ENCODE measurements at places on chromosomes 3 and 15.

- DNase-seq, result no peak
Observed at GRCh38 chr3:184186902-184187207, 856 bp downstream of the ABCF3 start.

GRCh38 chr3:101725194-101725889, 928 bp downstream of the CEP97 start:
- DNase-seq, result no peak

GRCh38 chr15:31563001-31563400, 236.4 kb downstream of the KLF13 start:
- no peak for DNase-seq

GRCh38 chr15:78075490-78076230, 1.9 kb downstream of the TBC1D2B start:
- DNase-seq, result no peak

- DNase-seq, result no peak
Observed at GRCh38 chr3:177133860-177134815, 63.1 kb downstream of the TBL1XR1 start.

DNA sequence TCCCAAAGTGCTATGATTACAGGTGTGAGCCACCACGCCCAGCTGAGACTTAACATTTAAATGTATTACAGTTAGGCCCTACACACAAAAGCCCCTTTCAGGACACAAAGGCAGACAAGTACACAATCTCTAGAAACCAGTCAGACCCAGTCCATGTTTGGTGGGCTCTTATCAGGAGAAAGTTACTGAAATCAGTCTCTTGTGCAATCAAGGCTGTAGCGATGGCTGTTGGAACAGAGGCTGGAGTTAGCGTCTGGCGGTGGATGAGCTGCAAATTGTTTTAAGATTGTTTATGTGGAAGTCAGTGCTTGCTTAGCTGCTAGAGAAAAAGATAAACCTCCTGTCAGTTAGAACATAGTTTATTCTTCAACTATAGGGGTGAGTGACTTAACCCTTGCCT, 89.5 kb upstream of the SNRPN start:
- no peak for DNase-seq

- no peak for DNase-seq
Observed at GRCh38 chr3:197728487-197728886, 8.2 kb downstream of the RUBCN start.

- no peak for DNase-seq
Observed at GRCh38 chr3:66904336-66904735, 93.8 kb upstream of the KBTBD8 start.

DNA sequence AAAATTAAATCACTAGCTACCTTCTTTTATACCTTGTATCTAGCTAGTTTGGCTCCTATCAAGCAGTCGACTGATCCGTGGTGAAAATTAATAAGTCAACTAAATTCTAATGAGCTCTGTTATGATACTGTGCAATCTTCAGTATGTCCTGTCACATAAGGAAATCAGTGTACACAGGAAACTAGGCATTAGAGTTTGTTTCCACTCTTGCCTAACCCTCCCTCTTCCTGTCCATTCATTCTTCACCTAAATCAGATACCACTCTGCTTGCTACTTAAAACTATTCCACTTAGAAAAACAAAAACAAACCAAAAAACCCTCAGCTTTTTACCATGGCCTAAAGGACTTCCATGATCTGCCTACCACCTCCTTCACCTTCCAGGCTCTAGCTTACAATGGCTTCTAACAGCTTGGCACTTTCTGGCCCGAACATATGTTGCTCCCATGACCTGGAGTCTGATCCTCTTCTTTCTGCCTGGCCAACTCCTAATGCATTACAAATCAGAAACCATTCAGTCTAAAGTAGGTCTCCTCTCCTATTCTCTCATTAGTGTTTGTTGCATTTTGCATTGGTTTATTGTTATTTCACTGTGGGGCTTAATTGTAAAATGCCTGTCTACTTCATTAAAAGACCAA, 7.9 kb downstream of the RFC4 start:
- DNase-seq, result peak; percentile 26

DNA sequence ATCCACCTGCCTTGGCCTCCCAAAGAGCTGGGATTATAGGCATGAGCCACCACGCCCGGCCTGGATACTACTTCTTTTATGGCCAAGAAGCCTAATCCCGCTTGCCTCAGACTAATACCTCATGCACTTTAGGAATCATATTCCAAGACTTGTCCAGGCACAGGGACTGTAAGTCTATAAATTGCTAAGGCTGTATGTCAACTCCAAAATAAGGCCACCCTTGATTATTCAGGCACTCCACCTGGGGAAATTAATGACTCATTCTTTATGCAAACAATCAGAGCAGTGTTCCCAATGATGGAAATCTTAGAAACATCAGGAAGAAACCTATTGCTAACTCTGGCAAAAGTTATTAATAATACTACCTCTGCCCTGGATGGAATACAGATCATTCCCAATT, 98.4 kb downstream of the ERC2 start:
- DNase-seq, result no peak

DNA sequence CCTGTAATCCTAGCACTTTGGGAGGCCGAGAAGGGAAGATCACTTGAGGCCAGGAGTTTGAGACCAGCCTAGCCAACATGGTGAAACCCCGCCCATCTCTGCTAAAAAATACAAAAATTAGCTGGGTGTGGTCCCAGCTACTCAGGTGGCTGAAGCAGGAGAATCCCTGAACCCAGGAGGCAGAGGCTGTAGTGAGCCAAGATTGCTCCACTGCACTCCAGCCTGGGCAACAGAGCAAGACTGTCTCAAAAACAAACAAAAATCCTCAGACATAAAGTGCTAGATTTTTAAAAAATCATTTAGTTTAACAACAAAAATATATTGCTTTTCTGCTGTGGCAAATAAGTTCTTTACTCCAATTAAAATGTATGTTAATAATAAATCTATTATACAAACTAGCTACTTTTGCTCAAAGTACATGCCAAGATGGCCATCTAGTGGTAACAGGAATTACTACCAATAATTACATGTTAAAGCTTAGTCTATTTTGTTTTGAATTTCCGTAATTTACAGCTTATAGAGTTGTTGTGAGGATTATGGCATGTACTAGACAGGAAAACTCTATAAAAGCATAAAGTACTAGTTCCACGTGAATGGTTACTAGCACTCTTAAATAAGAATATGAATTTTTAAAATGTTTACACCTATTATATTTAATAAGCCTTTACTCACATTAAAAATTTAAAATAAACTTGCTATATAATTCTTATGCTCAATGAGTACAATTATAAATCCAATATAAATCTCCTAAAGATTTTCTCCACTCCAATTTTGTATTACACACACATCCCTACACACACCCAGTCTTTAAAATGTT, 39.0 kb downstream of the GABPB1 start:
- peak; percentile 63 for DNase-seq

GRCh38 chr3:184500344-184500923, 61.2 kb upstream of the EPHB3 start:
- DNase-seq, result no peak

DNA sequence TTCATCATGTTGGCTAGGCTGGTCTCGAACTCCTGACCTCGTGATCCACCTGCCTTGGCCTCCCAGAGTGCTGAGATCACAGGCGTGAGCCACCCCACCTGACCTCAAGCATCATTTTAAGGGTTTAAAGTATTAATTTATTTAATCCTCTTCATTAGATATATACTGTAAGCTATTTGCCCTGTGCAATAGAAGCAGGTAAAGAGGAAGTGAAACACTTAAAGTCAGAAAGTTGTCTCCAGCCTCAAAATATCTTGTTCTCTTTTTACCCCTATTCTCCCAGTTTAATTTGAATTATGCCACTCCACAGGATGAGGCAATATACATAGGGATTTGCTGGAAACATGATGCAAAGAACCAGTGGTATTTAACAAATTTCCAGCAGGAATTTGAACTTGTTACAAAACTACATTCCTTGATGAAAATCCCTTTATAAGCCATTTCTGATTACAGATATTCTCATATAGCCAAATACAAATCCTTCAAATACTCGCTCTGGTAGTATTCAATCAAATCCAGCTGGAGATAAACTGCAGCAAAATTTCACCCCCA, 2.0 kb downstream of the NDUFB5 start:
- no peak for DNase-seq

DNA sequence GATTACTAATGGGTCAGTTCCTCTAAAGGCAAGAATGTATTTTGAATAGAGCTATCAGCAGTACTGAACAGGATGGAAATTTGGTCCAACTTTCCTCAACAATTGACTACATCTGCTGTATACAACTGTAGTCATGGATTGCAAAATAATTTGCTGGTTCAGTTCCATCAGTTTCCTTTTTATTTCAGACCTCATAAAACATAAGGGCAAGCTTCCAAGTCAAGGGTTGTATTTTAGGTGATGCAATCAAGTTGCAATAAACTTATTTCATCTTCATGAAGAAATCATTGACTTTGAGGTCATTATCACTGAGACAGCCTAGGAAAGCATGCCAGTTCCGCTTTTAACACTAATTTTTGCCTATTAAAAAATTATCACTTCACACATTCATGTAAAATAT, 90.4 kb upstream of the TSEN2 start:
- DNase-seq, result no peak

DNA sequence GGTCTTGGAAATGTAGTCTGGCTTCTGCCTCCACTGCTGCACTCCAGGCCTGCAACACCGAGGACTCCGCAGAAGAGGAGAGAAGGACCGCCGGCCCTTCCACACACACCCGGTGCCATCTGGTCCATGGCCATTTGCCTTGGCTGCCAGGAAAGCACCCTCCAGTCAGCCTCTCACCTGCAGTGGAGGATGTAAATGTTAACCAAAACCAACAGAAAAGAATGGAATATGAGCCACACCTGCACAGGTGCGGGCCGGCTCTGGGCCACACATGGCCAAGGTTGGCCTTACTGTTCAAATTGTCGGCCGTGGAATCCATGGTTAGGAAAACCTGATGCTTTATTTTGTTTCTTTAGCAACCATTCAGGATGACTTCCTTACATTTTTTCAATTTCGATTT, 178.3 kb upstream of the C2CD4B start:
- no peak for DNase-seq

- no peak for DNase-seq
Observed at GRCh38 chr3:110193074-110193473, 855.7 kb upstream of the DPPA4 start.

DNA sequence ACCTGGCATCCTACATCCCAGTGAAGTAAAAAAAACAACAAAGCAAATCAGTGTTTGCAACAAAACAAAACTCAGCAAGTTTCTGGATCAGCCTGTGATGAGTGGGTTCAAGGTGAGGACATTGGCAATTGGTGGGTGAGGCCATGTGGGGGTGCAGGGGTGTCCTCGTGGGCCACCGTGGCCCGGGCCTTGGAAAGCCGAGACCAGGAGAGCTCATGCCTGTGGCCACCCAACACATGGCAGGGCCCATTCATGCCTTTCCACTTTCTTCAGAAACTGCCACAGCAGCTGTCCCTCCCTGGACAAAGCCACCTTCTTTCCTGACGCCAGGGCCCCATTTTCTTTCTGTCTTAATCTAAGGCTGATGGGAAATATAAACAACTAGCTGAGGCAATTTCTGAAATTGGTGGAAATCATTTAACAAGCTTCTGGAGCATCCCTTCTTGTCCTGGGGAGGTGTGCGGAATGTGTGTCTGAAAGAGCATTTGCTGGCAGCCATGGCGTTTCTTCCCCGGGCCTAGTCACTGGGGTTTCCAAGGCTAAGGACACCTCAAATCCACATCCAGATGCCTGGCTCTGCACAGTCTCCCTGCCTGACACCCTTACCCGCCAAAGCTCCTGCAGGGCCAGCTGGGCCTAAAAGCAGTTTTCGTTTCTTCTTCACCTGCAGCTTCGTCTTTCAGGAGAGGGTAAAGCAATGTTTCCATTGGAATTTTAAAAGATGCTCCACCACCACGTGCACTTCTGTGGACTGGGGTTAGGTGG, 34.1 kb upstream of the SFMBT1 start:
- no peak for DNase-seq

DNA sequence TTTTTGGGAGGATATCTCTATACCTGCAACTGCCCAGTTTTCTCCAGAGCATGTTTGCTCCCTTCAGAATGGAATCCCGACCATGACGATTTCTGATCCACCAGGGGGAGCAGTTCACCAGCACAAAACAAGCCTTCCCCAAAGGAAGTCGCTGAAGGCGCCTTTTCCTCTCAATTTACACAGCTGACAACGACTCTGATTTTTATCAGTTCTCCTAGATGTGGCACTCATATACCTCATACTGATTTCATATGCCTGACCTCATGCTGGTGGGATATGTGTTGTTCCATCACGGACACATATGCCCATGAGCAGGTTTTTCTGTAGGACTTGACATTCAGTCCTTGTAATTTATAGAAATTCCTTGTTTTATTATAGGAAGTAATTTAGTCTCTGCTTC, 1028.2 kb downstream of the MCTP2 start:
- DNase-seq, result peak; percentile 64

DNA sequence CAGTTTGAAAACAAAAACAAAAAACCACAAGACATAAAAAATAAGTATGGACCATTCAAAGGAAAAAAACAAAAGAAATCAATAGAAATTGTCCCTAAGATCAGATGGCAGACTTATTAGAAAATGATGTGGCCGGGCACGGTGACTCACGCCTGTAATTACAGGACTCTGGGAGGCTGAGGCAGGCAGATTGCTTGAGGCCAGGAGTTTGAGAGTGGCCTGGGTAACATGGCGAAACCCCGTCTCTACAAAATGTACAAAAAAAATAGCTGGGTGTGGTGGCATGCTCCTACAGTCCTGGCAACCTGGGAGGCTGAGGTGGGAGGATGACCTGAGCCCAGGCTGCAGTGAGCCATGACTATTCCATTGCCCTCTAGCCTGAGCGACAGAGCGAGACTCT, 16.6 kb downstream of the SPCS1 start:
- DNase-seq, result no peak

Measured in activated CD4-positive, alpha-beta T cell treated with anti-CD3 and anti-CD28 coated beads, Interleukin-2, Interleukin-4, amounts not matched to agents 100 ng/mL and 50 ng/mL, durations not matched to agents 16 hours and 8 hours (primary cell).